Stimulated activated CD4-positive, alpha-beta T cell treated with anti-CD3 and anti-CD28 coated beads, TNF-alpha, amount 100 ng/mL, for 48 hours (primary cell): ENCODE measurements at places on chromosomes 6 and 20.

DNA sequence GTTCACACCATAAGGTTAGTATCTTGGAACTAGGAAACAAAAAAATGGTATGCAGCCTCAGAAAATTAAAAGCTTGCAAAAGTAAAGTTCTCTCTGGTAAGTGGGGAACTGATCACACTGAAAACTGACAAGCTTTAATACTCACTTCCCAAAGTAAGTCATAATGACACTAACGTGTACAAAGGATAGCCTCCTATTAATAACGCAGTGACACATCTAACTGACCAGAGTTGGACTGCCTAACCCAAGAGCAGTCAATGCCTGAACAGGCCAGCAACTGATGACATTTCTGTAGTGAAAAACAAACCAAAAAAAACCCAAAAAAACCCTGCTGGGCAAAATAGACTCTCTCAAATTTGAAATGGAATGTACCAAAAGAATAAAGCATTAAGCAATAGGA is 30.7 kb downstream of the CHD6 start:
- no peak for DNase-seq

- no peak for DNase-seq
Observed at GRCh38 chr6:150830439-150831165, 34.9 kb upstream of the MTHFD1L start.

GRCh38 chr6:10373642-10374359 is 41.1 kb downstream of the TFAP2A start:
- DNase-seq = no peak

GRCh38 chr6:41346441-41346840 is 11.0 kb downstream of the NCR2 start:
- DNase-seq = no peak

GRCh38 chr6:34177181-34177591 is 31.3 kb upstream of the GRM4 start:
- DNase-seq = no peak

DNA sequence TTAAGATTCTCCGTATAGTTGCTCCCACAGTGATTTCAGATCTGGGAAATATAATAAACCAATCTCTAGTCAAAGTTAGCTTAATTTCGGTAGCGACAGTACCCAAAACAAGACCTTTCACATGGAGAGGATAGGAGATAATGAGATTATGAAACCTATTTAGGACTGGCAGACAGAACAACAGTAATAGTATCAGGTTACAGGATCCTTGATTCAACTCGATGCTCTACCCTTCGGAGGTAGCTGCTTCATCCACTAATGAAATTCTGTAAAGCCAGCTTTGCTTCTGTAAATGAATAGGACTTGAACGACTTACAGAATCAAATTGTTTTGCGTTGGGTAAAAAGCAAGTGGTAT is 534 bp upstream of the AKIRIN2 start:
- no peak for DNase-seq

DNA sequence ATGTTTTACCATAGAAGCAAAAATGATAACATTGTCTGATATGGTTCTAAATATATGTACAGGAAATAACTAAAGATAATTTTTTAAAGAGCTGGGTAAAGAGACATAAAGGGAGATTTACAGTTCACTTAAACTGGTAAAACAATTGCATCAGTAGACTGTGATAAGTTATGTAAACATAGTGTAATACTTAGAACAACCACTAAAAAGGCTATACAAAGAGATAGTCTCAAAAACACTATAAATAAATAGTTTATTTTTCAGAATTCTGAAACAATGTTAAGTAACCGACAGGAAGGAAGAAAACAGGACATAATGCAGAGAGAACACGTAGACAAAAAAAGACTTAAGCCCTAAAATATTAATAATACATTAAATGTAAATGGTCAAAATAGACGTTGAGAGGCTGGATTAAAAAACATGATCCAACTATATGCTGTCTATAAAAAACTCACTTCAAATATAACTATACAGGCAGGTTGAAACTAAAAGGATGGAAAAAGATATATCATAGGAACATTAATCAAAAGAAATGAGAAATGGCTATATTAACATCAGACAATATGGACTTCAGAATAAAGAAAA is 32.7 kb upstream of the ATXN1 start:
- DNase-seq = no peak
